ENCODE measurements at places on chromosomes 6 and 20.

- no peak for DNase-seq
Observed at GRCh38 chr6:55825402-55826051, 49.9 kb downstream of the BMP5 start.

- no peak for DNase-seq
Observed at GRCh38 chr6:135842618-135843392, 8.7 kb upstream of the PDE7B start.

GRCh38 chr6:107803957-107804356 is 20.2 kb downstream of the SCML4 start:
- no peak for DNase-seq

DNA sequence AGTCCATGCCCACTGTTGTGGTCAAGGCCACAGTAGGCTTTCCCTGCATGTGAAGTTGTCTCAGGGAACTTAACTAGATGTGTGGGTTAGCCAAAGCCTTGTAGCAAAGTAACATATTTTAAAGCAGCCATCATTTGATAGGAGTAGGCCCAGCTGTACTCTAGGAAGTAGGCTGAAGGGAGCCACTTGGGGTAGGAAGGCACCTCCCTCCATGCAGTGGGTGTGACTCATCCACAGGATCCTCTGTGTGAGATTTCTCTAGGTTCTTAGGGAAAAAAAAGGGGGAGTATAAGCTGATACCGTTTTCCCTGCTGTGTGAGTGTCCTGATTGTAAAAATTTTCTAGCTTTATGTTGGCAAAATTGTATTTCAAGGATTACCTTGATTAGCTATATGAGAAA is 44.7 kb downstream of the VAPB start:
- no peak for DNase-seq

GRCh38 chr6:98824162-98824901 is 10.0 kb upstream of the POU3F2 start:
- no peak for DNase-seq

DNA sequence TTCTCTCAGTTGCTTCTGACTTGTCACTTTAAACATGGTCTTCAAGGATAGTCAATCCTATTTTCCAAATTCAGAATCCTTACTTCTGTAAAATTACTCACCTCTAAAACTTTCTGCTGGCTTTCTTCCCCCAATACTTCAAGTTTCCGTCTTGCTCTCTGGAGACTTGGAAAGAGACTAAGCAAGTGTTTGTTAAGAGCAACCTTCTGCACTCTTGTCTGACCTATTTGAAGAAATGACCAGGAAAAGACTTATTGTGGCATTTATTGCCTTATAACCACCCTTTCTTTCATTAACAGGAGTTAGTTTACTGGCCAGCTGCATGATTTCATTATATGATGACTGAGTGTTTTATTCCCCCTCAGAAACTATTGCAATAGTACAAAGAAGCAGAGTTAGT is 181.0 kb downstream of the TBC1D7 start:
- DNase-seq = no peak

DNA sequence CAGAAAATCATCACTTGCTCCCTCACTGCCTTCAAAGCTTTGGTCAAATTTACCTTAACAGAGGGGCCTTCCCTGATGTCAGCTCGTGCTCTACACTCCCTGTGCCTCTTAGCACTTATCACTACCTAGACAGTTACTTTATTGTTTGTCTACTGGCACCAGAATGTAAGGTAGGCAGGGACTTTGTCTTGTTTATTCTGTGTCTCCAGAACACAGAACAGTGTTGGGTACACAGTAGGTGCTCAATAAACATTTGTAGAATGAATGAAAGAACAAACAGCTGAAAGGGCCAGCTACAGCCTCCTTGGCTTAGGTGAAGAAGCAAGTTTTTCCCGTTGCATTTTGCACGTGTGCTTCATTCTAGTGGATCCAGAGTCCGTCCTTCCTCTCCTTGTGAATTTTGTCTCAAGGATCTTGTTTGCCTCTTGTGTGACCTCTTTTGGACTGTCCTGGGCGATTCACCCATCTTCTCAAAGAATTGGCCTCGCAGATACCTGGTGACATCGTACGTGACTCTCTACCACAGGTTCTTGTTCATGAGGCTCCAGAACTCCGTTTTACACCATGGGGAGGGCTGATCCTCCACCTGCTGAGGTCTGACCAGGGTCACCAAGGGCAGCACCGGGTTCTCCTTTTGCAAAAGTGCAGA is 84.2 kb upstream of the ARMC2 start:
- DNase-seq = no peak

- peak; percentile 55 for DNase-seq
Observed at GRCh38 chr6:89145956-89146717, at the start of gene PM20D2. Gene PM20D2 (plus strand): TSS chr6:89146055. CDS start chr6:89146145, 90 bp downstream.

- DNase-seq = no peak
Observed at GRCh38 chr6:17666646-17667045, 40.1 kb downstream of the NUP153 start.
